ENCODE measurements at places on chromosomes 7 and 10. TPM values are rescaled to one million over a fixed set of nuclear protein-coding genes. Genes with fewer than 3 reads are reported as not detected.
A peak's percentile ranks its signal among the peaks of the same experiment; 100 is the strongest.

GRCh38 chr10:63286754-63287264 is 153.7 kb downstream of the NRBF2 start:
- DNase-seq = no peak

GRCh38 chr10:69215405-69216171 is 4.5 kb upstream of the HKDC1 start:
- no peak for DNase-seq

Gene ADK
- total RNA-seq = 53.0 TPM

Gene TSPAN15
- 47.3 TPM for total RNA-seq

GRCh38 chr10:31883397-31883796 is 45.2 kb downstream of the ARHGAP12 start:
- DNase-seq = no peak

DNA sequence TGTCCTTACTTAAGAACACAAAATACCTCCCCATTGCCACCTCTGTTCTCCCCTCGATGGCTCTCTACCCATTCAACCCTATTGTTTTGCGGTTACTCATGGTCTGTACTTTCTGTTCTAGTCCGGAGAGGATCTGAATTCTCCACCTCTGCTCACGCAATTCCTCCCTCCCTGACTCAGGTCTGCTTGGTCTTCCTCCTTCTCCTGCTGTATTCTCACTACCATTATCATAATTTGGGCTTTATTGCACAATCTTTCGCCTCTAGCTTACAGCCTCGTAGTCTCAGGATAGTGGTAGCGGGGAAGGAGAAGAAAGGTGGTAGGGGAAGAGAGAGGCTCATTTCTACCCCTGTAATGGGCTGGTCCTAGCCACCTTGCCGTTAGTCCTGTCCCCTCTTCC is 35.4 kb upstream of the FAM180A start:
- no peak for DNase-seq

Gene MALRD1
- total RNA-seq = 7.0 TPM

DNA sequence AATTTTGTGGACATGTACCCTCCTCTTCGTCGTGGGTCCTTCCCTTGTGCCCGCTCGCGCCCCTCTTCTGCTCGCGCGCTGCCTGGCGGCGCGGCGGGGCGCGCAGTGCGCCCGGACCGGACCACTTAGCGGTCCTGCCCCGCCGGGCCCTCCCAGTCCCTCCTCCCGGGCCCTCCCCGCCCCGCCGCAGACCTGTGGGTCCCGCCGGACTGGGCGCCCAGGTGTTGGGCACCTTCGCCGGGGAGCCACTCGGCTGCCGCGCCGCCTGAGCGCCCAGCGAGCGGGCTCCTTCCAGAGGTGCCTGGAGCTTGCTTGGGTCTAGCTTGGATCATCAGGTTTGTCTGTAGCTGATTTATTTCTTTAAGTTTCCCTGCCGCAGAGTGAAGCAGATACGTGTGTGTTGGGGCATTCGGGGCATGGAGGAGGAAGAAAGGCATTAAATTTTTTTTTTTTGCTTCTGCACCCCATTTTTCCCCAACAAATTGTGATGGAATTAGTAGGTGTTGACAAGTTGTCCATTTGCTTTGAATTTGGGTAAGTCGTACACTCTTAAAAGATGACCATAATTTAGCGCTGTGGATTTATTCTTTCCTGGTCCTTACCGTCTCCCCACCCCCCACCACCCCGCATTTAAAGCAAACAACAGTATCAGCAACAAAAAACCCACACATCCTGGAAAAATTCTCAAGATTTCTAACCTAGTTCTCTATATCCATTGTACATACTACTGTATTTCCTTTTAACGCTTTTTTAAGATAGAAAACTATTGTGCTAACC is 905 bp downstream of the C1GALT1 start:
- DNase-seq = peak; percentile 87

Gene IL2RA
- 4.3 TPM for total RNA-seq

- DNase-seq = no peak
These were observed 142.1 kb downstream of the HGF start for GRCh38 chr7:81627536-81628287.

GRCh38 chr10:20887706-20888555 is 9.2 kb downstream of the NEBL start:
- DNase-seq = no peak

DNA sequence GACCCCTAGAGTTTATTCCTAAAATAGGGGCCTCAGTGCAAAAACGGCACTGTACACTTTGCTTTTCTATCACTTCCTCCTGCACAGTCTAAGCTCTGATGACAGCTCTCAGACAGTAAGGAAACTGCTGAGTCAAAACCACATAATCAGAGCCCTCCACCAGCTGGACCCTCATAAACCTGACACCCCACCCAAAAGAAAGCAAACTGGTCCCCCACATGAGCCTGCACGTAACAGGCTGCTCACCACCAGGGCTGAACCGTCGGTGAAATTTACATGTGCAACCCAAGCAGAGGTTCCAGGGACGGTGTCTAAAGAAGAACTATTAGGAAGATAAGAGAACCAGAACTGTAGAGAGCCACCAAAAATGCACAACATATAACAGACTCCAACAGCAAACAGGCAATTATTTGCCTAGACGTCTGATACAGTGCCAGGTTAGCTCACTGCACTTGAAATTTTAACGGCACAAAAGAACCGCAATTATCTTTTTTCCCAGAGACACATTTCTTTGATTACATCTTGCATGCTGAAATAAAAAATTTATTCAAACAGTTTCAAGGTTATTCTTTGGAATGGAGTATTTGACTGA is 19.6 kb downstream of the SGMS1 start:
- no peak for DNase-seq

DNA sequence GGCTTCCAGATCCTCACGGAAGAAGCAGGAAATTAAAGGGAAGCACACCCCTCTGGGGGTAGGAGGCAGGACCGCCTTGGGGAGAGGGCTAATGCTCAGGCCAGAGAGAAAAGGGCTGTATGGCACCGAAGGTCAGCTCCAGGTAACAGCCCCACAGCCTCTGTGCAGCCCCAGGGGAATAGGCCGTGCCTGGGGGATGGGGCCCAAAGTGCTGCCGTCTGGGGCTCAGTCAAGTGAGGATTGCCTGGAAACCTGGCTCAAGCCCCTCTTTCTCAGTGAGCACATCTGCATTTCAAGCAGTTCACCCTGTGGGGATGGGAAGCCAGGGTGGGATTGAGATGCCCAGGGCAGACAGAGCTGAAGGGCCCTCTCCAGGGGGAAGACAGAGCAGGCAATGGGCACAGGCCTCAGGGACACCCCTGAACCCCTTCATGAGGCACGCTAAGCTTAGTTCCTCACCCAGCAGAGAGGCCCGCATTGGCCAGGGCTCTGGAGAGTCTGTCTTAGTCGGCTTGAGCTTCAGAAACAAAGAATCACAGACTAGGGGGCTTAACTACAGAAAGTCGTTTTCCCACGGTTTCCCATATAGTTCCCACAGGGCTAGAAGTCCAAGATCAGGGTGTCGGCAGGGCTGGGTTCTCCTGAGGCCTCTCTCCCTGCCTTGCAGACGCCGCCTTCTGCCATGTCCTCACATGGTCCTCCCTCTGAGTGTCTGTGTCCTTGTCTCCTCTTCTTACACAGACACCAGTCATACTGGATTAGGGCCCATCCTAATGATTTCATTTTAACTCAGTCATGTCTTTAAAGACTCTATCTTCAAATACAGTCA is 118.2 kb downstream of the PTPN20 start:
- DNase-seq = peak; percentile 39

DNA sequence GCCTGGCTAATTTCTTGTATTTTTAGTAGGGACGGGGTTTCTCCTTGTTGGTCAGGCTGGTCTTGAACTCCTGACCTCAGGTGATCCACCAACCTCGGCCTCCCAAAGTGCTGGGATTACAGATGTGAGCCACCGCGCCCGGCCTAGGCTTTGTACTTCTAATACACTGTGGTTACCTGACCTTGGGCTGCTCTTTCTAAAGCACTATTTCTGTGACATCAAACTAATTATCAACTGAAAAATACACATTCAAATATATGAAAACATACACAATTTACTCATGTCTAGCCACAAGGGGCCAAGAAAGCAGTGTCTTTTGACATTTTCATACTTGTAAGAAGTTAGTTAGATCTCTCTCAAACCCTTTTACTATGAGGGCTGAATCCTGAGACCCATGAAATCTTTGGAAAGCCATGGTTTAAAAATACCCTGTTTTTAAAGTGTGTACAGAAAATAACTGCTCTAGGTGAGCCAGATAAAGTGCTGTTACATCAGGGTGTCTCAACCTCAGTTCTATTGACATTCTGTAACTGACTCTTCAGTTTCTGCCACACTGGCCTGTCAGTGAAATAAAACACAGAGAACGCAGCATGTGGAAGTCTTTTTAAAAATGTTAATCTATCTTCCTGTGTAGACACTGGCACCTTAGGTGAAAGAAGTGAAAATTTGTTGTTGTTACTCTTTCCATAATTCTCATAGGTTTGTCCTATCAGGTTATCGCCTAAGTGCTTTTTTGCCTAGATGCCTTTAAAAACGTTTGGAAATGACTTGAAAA is 58.8 kb downstream of the CREM start:
- no peak for DNase-seq

- DNase-seq = no peak
These were observed 28.8 kb upstream of the INPP5A start for GRCh38 chr10:132508581-132509443.

Gene OIT3
- total RNA-seq = not detected

- peak; percentile 18 for DNase-seq
These were observed 2.6 kb upstream of the TMEM130 start for GRCh38 chr7:98872328-98872924.

Gene NRF1
- 19.3 TPM for total RNA-seq

- peak; percentile 73 for DNase-seq
These were observed 570 bp downstream of the TBC1D12 start for GRCh38 chr10:94402843-94403379.

DNA sequence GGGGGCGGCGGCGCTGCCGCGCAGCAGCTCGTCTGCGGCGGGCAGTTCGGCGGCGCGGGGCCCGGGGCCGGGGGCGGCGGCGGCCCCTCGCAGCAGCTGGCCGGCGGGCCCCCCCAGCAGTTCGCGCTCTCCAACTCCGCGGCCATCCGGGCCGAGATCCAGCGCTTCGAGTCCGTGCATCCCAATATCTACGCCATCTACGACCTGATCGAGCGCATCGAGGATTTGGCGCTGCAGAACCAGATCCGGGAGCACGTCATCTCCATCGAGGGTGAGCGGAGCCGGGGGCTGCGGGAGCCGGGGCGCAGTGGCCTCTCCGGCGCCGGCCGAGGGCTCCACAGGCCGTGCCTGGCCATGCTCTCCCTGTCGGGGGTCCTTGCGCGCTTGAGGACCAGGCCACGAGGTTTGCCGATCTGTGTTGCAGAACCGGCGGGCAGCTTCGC is 548 bp downstream of the AGAP3 start:
- no peak for DNase-seq
